Fibroblast of gingiva (primary cell): ENCODE measurements at places on chromosomes 6 and 20.

GRCh38 chr6:42340511-42340910 is 111.2 kb downstream of the TRERF1 start:
- no peak for DNase-seq

- DNase-seq = no peak
Measured at GRCh38 chr6:161804838-161805237, 531.0 kb upstream of the AGPAT4 start.

DNA sequence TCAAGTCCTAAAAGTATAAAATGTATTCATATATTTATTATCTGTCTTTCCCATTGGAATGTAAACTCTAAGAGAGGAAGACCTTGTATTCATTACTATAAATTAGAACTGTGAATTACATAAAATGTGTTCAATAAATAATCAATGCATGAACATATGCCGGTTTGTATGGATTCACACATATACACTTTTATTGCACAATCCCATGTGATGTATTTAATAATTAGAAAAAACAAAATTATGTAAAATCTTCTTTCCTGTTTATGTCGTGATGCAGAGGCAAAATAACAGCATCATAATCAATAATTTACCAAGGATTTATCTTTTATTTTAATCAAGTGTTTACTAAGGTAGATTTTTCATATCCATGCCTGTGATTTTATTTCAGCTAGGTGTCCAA is 240.5 kb downstream of the KHDRBS2 start:
- no peak for DNase-seq

- DNase-seq = no peak
Measured at GRCh38 chr20:23867152-23867776, 12.3 kb downstream of the CST5 start.

- DNase-seq = no peak
Measured at GRCh38 chr6:162670345-162670744, 57.2 kb downstream of the PRKN start.

DNA sequence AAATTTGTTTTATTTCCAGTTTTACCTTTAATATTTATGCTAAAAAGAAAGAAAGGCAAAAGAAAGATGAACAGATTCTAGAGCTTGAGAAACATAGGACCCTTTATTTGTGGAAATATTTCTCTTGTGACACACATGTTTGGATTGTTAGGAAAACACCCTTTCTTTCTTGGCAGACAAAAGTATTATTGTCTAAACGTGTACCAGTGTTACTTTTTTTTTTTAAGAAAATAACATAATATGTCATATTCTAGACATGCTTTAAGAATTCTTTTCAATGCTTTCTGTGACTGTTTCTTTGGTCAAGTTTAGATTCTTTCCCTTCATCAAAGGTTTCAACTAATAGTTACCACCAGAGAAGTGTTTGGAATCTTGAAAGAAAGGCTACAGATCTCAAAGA is 183.4 kb upstream of the CNR1 start:
- peak; percentile 56 for DNase-seq

DNA sequence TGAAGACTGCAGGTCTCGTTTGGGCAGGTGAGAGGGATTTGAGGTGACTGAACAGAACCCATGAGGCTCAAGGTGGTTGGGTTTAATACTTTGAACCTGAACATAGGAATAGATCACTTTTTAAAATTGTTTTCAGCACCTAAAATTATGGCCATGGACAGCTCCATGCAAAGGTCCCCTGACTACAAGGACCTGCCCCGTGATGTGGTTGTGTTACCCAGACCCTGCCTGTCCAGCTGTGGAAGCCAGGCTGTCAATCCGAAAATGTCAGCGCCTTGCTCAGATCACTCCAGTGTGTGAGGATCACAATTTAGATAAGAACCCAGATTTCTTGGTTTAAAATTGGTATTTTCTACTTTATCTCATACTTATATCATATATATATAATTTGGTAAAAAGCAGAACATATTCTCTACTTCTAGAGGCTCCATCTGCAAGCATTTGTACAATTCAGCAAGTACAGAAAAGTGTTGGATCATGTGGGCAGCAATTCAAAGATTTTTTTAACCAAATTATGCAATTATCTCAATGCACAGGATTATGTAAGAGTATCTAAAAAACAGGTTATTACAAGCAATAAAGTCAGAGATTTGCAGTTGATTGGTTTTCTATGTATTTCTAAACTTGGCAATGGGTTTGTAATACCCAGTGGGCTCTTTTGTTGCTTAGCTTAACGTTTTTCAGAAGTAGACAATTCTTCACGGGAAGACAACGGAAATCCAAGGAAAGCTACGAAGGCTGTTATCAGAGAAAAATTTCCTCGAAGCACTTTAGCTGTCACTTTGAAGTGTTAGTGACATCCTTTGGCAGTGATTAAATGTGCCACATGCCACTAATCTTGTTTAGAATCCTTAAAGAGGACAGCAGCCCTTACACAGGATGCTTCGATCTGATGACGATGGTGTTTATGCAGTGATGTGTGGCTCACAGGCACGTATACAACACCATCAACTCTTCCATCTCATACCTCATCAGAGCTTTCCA is 24.1 kb upstream of the RPS6KA2 start:
- no peak for DNase-seq

GRCh38 chr6:153131037-153131981 is at the start of gene RGS17:
Gene RGS17 (minus strand): TSS chr6:153131282. CDS start chr6:153044018, 87,264 bp downstream.
- DNase-seq = peak; percentile 79
